ENCODE measurements at places on chromosomes 6 and 20.

- DNase-seq, result no peak
Measured at GRCh38 chr6:36985417-36985807, 584 bp downstream of the MTCH1 start.

DNA sequence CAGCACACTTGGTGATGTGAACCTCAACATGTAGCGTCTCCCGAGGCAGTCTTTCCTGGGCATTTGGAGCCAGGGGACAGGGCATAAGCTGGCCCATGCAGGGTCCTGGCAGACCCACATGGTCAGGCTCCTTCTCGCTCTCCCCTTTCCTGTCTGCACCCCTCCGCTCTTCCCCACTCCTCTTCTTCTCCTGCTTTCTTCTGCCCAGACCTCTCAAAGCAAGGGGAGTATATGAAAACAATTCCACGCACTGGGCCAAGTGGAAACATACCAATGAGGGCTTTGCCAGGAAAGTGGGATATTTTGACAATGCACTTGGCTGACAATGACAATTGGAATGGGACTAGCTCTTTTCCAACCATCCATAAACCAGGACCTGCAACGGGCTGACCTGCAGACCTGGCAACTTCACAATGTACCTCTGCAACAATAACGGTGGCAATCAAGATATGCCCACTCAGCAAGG lies 58.9 kb upstream of the TRAF3IP2 start:
- DNase-seq, result no peak

DNA sequence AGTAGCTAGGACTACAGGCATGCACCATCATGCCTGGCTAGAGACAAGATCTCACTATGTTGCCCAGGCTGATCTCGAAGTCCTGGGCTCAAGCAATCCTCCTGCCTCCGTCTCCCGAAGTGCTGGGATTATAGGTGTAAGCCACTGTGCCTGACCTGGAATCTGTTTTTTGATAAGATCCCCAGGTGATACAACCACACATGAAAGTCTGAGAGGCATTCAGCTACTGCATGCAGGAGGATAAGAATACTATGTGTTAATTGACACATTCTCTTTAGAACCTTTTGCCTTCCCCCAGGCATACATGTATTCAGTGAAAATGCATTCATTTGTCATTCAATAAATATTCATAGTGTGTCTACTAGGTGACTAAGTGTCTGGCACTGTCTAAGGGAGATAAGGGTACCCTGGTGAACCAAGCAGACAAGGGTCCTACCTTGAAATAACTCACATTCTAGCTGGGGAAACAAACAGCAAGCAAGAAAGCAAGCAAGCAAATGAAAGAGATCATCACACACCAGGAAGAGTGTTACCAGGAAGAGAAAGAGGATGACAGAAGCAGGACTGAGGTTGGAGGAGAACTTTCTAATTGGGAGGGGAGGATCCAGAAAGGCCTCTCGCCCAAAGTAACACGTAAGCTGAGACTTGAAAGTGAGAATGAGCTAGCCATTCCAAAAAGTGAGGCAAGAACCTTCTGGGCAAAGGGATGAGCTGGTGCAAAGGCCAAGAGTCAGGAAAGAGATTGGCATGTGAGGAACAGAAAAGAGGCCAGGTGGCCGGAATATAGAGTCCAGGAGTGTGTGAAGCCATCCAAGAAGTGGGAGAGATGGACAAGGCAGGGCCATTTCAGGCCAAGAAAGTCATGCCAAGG lies 6.5 kb downstream of the GFOD1 start:
- no peak for DNase-seq

DNA sequence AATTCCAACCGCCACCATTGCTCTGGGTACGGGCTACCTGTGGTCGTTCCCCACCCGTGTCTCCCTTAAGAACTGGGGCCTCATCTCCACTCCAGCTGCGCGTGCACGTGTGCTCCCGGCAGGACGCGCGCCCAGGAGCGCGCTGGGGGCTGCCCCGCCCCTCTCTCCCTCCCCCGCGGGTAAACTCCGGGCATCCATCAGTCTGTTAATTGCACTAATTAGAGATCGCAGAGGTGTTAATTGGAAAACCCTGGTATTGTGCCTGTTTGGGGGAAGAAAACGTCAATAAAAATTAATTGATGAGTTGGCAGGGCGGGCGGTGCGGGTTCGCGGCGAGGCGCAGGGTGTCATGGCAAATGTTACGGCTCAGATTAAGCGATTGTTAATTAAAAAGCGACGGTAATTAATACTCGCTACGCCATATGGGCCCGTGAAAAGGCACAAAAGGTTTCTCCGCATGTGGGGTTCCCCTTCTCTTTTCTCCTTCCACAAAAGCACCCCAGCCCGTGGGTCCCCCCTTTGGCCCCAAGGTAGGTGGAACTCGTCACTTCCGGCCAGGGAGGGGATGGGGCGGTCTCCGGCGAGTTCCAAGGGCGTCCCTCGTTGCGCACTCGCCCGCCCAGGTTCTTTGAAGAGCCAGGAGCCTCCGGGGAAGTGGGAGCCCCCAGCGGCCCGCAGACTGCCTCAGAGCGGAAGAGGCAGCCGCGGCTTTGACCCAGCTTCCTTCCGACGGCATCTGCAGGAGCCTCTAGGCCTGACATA lies 14.4 kb downstream of the FOXP4 start:
- DNase-seq, result no peak

GRCh38 chr6:67608099-67608749 lies 1026.9 kb upstream of the ADGRB3 start:
- DNase-seq, result no peak

DNA sequence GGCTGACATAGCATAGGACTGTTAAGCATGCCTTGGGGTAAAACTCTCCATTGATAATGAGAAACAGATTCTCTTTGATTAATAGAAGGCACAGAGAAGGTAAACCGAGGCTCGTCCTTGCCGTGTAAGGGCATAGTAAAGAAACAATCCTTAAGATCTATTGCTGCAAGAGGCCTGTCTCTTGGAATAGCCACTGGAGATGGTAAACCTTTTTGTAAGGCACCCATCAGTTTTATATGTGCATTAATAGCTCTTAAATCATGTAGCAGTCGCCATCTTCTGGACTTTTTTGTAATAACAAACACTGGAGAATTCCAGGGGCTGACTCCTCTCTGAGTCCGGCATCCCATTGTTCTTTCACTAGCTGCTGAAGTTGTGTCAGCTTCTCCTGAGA lies 8.4 kb upstream of the ABHD12 start:
- DNase-seq, result peak; percentile 77

DNA sequence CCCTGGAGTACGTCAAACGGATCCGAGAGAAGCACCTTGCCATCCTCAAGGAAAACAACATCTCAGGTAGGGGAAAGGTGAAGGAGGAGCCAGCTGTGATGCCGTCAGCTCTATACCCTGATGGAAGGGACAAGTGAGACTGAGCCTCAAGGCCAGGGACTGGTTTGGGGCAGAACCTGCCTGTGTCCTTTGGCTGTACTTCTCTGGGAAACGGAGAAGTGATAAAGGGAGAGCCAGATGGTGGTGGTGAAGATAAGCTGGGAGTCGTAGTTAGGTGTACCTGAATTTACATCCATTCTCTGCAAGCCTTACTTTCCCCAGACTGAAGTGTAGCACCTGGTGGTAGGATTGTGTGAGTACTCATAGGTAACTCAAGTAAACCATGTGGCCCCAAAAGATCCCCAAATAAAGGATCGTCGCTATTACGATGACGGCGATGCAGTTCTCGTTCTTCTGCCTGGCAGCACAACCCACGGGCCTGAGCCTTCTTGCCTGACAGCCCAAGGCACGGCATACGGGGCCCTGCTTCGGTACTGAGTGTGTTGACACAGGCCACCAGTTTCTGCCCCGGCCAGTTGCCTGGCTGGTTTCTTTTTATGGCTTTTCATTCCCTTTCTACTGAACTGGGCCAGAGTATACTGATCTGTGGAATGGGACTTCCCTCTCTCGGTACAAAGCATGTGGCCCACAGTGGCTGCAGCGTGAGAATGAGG lies 10.6 kb downstream of the PCIF1 start:
- no peak for DNase-seq

DNA sequence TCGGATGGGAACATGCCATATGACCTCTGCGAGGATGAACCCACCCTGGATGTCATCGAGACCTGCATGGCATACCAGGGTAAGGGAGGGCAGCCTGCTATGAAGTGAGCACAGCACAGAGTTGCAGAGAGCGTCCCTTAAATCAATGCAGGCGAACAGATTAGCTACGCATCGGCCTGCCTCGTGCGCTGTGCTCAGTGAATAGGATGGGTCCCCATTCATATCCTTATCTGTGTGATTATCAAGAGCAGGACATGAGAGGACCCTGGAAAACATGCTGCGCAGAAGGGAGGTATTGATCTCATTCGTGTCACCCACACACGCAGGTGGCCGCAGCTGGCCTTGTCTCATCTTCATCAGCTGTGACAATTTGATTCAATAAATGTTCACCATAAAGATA lies 25.6 kb upstream of the FAM83D start:
- no peak for DNase-seq

GRCh38 chr6:147936703-147937470 lies 405.8 kb upstream of the SASH1 start:
- no peak for DNase-seq

- no peak for DNase-seq
Measured at GRCh38 chr20:51525241-51526105, 17.0 kb downstream of the NFATC2 start.

DNA sequence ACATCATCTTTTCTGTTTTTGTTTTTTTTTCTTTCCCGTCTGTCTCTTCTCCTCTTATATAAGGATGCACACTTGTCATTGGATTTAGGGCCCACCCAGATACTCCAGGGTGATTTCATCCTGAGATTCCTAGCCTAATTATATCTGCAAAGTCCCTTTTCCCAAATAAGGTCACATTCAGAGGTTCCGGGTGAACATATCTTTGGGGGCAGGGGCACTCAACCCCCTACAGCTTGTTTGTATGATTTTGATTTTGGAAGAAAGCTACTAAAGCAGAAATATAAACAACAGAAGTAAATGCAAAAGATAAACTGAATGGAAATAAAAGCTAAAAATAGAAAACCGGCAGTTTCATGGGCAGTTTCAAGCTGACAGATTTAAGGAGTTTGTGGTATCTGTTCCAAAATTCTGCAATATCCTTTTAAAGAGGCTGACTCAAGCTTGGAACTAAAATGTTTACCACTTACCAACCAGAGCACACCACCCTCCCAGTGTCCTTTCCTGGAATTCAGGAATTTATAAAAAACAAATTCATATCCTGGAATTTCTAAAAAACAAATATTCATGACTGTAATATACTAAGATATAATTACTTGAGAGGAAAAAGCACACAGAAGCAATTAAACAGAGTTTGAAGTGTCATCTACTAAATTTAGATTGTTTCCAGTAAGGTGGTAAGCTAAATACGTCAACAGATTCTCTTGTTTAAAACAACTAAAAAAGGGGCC lies 100.0 kb upstream of the CARMIL1 start:
- DNase-seq, result no peak
